ENCODE measurements at places on chromosomes 7 and 10.

DNA sequence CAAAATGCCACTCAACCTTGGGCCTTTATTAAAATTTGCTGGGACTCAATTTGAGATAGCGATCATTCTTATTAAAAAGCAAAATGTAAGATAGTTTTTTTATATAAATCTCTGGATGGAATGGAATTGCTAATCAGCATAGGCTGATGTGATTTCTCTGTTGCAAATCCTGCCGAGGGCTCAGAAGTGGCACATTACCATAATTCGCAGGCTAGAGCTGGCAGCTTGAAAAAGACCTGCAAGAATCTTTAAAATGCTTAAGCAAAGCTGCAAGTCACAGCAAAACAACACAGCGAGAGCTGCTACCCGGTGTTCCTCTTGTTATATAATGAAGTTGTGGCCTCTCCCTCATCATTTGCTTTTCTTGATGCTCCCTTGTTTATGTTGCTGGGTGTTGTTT is 448.1 kb downstream of the GATA3 start:
- no peak for DNase-seq

- DNase-seq, result no peak
These were observed 25.7 kb downstream of the PRKAG2 start for GRCh38 chr7:151851145-151851751.

DNA sequence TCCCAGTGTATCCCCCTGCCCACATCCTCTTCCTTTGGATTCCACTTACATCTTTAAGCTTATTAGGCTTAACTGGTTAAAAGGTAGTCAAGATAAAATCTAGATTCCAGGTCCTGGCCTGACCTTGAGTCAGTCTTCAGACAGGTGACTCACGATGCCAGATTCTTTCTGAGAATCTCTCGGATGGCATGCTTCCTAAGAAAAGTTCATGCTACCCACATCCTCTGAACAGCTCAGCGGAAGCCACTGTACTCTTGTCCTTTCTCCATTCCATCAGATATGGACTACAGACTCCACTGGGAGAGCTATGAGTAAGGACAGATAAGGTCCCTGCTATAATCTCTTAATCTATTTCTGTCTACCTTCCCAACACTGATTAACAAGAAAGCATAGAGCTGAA is 43.4 kb downstream of the DNMBP start:
- DNase-seq, result no peak

DNA sequence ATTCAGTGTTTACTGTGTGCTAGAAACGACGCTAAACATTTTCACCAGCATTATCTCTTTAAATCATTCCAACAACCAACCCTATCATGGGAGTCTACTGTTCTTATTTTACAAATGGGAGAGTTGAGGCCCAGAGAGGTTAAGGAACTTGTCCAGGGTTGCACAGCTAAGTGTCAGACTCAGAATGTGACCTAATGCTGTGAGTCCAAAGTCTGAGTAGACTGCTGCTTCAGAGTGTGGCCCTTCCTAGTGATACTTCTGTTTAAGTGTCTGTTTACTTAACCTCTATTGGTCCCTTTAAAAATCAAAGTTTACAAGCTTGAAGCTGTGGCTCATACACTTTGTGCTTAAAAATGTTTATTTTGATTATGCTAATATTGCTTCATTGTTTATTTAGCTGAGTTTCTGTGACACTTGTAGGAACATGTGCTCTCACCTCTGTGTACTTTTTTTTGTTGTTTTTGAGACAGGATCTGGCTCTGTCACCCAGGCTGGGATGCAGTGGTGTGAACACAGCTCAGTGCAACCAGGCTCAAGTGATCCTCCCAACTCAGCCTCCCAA is 84.4 kb upstream of the SYPL1 start:
- no peak for DNase-seq

GRCh38 chr7:136294977-136295376 is 317.8 kb upstream of the MTPN start:
- no peak for DNase-seq
